ENCODE measurements at places on chromosomes 5 and 9. TPM values are rescaled to one million over a fixed set of nuclear protein-coding genes. Genes with fewer than 3 reads are reported as not detected.

The CSF1R gene
- 1.6 TPM for total RNA-seq

The ADAMTS12 gene
- not detected for total RNA-seq

The JAKMIP2 gene
- total RNA-seq, result not detected

The EFCAB9 gene
- total RNA-seq, result not detected

The TAF11L5 gene
- total RNA-seq, result not detected
